ENCODE measurements at places on chromosomes 7 and 10.

DNA sequence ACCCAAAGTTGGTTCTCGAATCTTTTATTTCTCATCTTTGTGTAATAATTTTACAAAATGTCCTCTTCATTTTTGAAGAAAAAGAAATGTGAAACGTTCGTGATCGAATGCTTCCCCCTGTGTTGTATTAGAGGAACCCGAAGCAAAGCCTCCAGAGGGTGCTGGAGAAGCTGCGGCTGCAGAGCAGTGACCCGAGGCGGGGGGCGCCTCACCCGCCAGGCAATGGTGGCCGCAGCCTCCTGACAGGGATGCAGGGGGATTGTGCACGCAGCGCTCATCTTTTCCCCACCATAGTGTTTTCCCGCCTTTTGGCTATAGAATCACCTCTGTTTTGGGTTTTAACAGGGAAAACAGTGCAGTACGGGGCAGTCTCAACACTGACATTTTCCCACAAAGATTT, 307.5 kb upstream of the ANKRD30A start:
- no peak for DNase-seq

DNA sequence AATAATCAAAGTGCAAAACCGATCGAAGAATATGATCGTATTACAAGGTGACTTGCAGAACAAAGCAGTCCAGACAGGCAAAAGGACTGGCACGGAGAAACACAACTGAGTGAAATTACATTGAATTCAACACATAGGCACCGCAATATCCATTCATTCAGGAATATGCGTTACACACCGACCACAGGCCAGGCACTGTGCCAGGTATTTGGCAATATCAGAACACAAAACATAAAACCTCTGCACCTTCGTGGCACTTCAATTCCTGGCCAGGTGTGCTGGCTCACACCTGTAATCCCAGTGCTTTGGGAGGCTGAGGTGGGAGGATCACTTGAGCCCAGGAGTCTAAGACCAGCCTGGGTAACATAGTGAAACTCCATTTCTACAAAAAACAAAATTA, 187.9 kb downstream of the DIP2C start:
- DNase-seq, result no peak

GRCh38 chr7:13188236-13188805, 500.9 kb downstream of the ARL4A start:
- no peak for DNase-seq

GRCh38 chr7:26813432-26813831, 51.0 kb downstream of the SKAP2 start:
- no peak for DNase-seq

Measured in activated CD4-positive, alpha-beta T cell treated with anti-CD3 and anti-CD28 coated beads for 1 hour (primary cell).